Esophagus mucosa (tissue), 1 donor: ENCODE measurements at places on chromosomes 4 and X. TPM values are rescaled to one million over a fixed set of nuclear protein-coding genes. Genes with fewer than 3 reads are reported as not detected.

Gene FHIP1A
- 43.6 TPM for total RNA-seq

Gene TMPRSS11D
- total RNA-seq = 196 TPM

Gene PWWP3B
- 0.04 TPM for total RNA-seq

Gene TBC1D8B
- total RNA-seq = 2.9 TPM

Gene UTP14A
- total RNA-seq = 17.7 TPM

Gene DUSP21
- total RNA-seq = not detected

Gene GAGE12D
- not detected for total RNA-seq

Gene CCKAR
- total RNA-seq = not detected

Gene SOWAHD
- not detected for total RNA-seq

Gene EGFL6
- 4.4 TPM for total RNA-seq

Gene MAGEE2
- total RNA-seq = not detected

Gene NPY5R
- not detected for total RNA-seq

Gene LNX1
- 23.8 TPM for total RNA-seq

Gene F8A2
- not detected for total RNA-seq

Gene RAP1GDS1
- total RNA-seq = 36.5 TPM

Gene FATE1
- total RNA-seq = not detected

Gene PABPC1L2A
- not detected for total RNA-seq

Gene SSX3
- not detected for total RNA-seq

Gene COPS4
- total RNA-seq = 24.6 TPM

Gene SHROOM3
- total RNA-seq = 20.7 TPM

Gene CT45A1
- total RNA-seq = not detected

Gene UGT2B11
- total RNA-seq = not detected

Gene CABS1
- not detected for total RNA-seq

Gene GAGE12E
- not detected for total RNA-seq

Gene BMX
- 1.0 TPM for total RNA-seq

Gene STPG2
- total RNA-seq = 0.20 TPM

Gene NAP1L5
- total RNA-seq = 1.0 TPM

Gene PSAPL1
- total RNA-seq = not detected

Gene ITM2A
- total RNA-seq = 13.8 TPM

Gene RHOXF1
- total RNA-seq = not detected

Gene CYSLTR1
- 0.52 TPM for total RNA-seq

Gene TMEM131L
- 14.7 TPM for total RNA-seq

Gene CXorf38
- 6.0 TPM for total RNA-seq

Gene ARAP2
- total RNA-seq = 28.5 TPM

Gene STEEP1
- 13.5 TPM for total RNA-seq

Gene RS1
- not detected for total RNA-seq

Gene TLR2
- total RNA-seq = 7.0 TPM

Gene ETDC
- total RNA-seq = not detected

Gene SPATA18
- total RNA-seq = 11.9 TPM

Gene TMEM271
- not detected for total RNA-seq

Gene SPACA5B
- total RNA-seq = not detected

Gene CXCL5
- 0.12 TPM for total RNA-seq
